SJSA1 (cell line): ENCODE measurements at places on chromosomes 5 and 9. TPM values are rescaled to one million over a fixed set of nuclear protein-coding genes. Genes with fewer than 3 reads are reported as not detected.
A peak's percentile ranks its signal among the peaks of the same experiment; 100 is the strongest.

GRCh38 chr5:117494188-117494587 lies 919.6 kb upstream of the SEMA6A start:
- no peak overlapping the region for H3K27ac ChIP-seq
- no peaks in the 10 kb centered on the region for H3K27me3 ChIP-seq
- no peak for DNase-seq
- no peaks in the 10 kb centered on the region for H3K36me3 ChIP-seq
- H3K4me1 ChIP-seq = no peaks in the 10 kb centered on the region
- no peak overlapping the region for H3K4me3 ChIP-seq

The GMCL2 gene
- total RNA-seq = not detected in 2 replicates

The GCNT1 gene
- 14.6 and 17.8 TPM in 2 replicates for total RNA-seq

- H3K27me3 ChIP-seq = no peaks in the 10 kb centered on the region
- H3K36me3 ChIP-seq = no peaks in the 10 kb centered on the region
- DNase-seq = no peak
- no peak overlapping the region for H3K27ac ChIP-seq
- H3K4me1 ChIP-seq = no peaks in the 10 kb centered on the region
Observed at GRCh38 chr9:17760250-17760649, 181.4 kb downstream of the SH3GL2 start.

The KIAA0825 gene
- total RNA-seq = 1.8 and 1.9 TPM in 2 replicates

GRCh38 chr5:178561746-178562264 lies 28.4 kb downstream of the COL23A1 start:
- no peak overlapping the region for H3K4me3 ChIP-seq
- H3K4me1 ChIP-seq = no peaks in the 10 kb centered on the region
- no peak overlapping the region for H3K27ac ChIP-seq
- H3K27me3 ChIP-seq = no peaks in the 10 kb centered on the region
- no peaks in the 10 kb centered on the region for H3K36me3 ChIP-seq
- DNase-seq = no peak

GRCh38 chr9:19255821-19256220 lies 25.3 kb downstream of the DENND4C start:
- no peak for DNase-seq
- no peaks in the 10 kb centered on the region for H3K4me1 ChIP-seq
- H3K27ac ChIP-seq = no peak overlapping the region
- H3K36me3 ChIP-seq = no peaks in the 10 kb centered on the region
- H3K4me3 ChIP-seq = no peak overlapping the region
- no peaks in the 10 kb centered on the region for H3K27me3 ChIP-seq

DNA sequence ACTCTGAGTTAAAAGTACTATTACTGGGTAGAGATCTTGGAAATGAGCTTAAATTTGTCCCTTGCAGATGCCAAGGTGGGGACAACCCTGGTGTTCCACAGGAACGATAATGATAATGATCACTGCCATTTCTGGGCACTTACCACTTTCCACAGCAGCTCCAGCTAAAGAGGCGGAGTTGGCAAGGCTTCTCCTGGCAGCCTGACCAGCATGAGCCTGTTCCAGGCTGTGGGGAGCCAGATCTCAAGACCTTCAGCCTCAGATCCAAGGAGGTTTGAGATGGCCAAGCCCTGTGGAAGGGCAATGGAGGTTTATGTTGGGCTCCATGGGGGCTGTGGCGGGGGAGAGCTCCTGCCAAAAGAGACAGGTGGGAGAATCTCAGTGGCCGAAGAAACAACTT lies 244.9 kb upstream of the MVB12B start:
- no peaks in the 10 kb centered on the region for H3K27me3 ChIP-seq
- H3K4me1 ChIP-seq = no peaks in the 10 kb centered on the region
- H3K36me3 ChIP-seq = no peaks in the 10 kb centered on the region
- no peak for DNase-seq

DNA sequence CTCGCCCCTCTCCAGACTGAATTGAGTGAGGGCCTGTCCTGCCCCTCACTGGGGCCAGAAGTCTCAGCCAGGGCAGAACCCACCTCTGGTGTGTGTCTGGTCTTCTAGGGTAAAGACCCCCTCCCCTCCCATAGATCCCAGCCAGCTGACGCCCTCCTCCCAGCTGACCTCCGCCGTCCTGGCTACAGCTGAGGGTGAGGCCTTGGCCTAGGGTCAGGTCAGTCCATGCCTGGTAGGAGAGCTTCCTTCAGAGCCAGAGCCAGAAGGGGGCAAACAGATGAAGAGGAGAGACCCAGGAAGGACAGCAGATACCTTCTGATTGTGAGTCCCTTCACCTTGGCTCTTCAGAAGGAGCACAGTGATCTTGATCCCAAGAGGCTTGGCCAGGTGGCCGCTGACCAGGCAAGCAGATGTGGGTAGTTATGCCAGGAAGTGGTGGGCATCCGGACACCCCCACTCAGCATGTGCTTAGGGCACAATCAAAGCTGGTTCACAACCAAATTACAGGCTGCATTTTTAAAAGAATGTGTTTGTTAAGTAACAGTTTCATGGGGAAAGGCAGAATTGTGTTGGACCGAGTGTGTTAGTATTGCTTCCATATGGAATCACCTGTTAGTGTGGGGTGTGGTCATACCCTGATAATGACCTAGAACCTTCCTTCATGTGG lies 29.9 kb downstream of the JADE2 start:
- no peak for DNase-seq
- peak overlapping the region; percentile 16 for H3K27ac ChIP-seq
- peaks cover 25% of the 10 kb centered on the region for H3K36me3 ChIP-seq
- H3K27me3 ChIP-seq = no peaks in the 10 kb centered on the region
- H3K4me3 ChIP-seq = no peak overlapping the region

DNA sequence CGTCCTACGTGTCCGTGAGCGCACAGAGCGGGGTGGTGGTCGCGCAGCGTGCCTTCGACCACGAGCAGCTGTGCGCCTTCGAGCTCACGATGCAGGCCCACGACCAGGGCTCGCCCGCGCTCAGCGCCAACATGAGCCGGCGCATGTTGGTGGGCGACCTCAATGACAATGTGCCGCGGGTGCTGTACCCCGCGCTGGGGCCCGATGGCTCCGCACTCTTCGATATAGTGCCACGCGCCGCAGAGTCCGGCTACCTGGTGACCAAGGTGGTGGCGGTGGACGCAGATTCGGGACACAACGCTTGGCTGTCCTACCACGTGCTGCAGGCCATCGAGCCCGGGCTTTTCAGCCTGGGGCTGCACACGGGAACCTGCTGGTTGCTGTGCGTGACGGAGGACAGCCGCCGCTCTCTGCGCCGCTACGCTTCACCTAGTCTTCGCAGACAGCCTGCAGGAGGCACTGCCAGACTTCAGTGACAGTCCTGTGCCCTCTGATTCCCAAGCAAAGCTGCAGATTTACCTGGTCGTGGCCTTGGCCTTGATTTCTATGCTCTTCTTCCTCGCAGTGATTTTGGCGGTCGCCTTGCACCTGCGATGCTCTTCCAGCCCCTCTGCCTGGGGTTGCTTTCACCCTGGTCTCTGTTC lies 2.4 kb upstream of the PCDHGA12 start:
- DNase-seq = no peak
- H3K27me3 ChIP-seq = no peaks in the 10 kb centered on the region
- H3K36me3 ChIP-seq = no peaks in the 10 kb centered on the region
- no peaks in the 10 kb centered on the region for H3K4me1 ChIP-seq
- no peak overlapping the region for H3K27ac ChIP-seq
- no peak overlapping the region for H3K4me3 ChIP-seq

- H3K4me1 ChIP-seq = no peaks in the 10 kb centered on the region
- H3K27me3 ChIP-seq = peaks cover 5% of the 10 kb centered on the region; the same call in 1 of the 2 replicates
- no peaks in the 10 kb centered on the region for H3K36me3 ChIP-seq
- H3K4me3 ChIP-seq = no peak overlapping the region
Observed at GRCh38 chr9:125998837-125999503, 251.8 kb downstream of the PBX3 start.

DNA sequence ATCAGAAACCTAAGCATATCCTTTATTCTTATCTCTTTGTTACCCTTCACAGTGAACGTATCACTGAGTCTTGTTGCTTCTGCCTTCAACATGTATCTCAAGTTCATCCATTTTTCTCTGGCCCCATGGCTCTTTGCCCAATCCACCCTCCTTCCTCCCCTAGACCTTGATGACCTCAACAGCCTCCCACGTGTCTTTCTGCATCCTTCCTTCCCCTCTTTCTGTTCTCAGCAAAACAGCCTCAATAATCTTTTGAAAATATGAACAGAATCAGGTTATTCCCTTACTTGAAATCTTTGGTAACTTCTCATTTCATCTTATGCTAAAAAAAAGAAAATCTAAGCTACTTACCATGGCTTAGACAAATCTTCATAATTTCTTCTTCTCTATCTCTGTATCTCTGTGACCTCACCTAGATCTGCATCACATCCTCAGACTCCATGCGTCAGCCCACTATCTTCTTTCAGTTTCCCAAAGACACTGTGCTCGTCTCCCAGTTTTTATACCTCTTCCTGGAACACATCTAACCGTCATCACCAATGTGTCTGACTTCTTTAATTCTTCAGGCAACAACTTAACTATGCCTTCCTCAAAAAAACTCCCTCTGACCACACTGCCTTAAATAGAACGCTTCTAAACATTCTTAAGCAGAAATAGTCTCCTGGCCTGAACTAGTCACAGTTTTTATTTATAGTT lies 208.0 kb downstream of the PARP8 start:
- H3K27ac ChIP-seq = no peak overlapping the region
- no peak overlapping the region for H3K4me3 ChIP-seq
- H3K36me3 ChIP-seq = no peaks in the 10 kb centered on the region
- H3K27me3 ChIP-seq = no peaks in the 10 kb centered on the region; the same call in 1 of the 2 replicates
- H3K4me1 ChIP-seq = no peaks in the 10 kb centered on the region

GRCh38 chr9:98020476-98021145 lies 35.9 kb upstream of the NANS start:
- no peak for DNase-seq
- H3K4me1 ChIP-seq = peaks cover 4% of the 10 kb centered on the region
- no peak overlapping the region for H3K27ac ChIP-seq

The MVB12B gene
- 7.8 and 16.1 TPM in 2 replicates for total RNA-seq

DNA sequence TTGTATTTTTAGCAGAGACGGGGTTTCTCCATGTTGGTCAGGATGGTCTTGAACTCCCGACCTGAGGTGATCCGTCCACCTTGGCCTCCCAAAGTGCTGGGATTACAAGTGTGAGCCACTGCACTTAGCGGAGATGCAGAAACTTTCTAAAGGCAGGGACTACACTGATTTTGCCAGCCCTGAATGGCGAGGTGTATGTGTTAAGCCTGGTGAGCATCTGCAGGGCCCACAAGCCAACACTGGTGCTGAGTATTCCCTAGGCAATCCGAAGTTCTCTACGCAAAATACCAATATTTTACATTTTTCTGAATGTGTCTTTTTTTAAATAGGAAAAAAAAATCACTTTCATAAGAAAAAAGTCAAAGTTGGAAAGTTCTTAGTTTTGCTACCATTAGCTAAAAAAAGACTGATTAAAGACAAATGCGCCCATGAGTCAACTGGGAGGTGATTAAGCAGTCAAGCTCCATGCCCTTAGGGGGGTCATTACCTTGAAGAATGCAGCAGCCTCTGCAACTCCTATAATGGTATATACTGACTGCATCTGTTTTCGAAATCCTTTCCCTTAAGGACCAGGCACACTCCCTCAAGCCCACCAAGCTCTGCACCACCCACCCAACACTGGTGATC lies 502.8 kb downstream of the BNC2 start:
- no peaks in the 10 kb centered on the region for H3K27me3 ChIP-seq
- peaks cover 16% of the 10 kb centered on the region for H3K4me1 ChIP-seq
- H3K36me3 ChIP-seq = no peaks in the 10 kb centered on the region
- H3K27ac ChIP-seq = peak overlapping the region; percentile 54

- no peak overlapping the region for H3K4me3 ChIP-seq
- H3K27ac ChIP-seq = no peak overlapping the region
- H3K4me1 ChIP-seq = peaks cover 18% of the 10 kb centered on the region
- H3K27me3 ChIP-seq = no peaks in the 10 kb centered on the region
- H3K36me3 ChIP-seq = no peaks in the 10 kb centered on the region
Observed at GRCh38 chr5:52705720-52706119, 82.0 kb upstream of the ITGA1 start.

GRCh38 chr5:40754381-40755092 lies 1.2 kb downstream of the TTC33 start:
- peaks cover 22% of the 10 kb centered on the region for H3K36me3 ChIP-seq
- H3K4me1 ChIP-seq = peaks cover 12% of the 10 kb centered on the region
- H3K27me3 ChIP-seq = no peaks in the 10 kb centered on the region
- DNase-seq = no peak
- peak overlapping the region; percentile 71 for H3K4me3 ChIP-seq

DNA sequence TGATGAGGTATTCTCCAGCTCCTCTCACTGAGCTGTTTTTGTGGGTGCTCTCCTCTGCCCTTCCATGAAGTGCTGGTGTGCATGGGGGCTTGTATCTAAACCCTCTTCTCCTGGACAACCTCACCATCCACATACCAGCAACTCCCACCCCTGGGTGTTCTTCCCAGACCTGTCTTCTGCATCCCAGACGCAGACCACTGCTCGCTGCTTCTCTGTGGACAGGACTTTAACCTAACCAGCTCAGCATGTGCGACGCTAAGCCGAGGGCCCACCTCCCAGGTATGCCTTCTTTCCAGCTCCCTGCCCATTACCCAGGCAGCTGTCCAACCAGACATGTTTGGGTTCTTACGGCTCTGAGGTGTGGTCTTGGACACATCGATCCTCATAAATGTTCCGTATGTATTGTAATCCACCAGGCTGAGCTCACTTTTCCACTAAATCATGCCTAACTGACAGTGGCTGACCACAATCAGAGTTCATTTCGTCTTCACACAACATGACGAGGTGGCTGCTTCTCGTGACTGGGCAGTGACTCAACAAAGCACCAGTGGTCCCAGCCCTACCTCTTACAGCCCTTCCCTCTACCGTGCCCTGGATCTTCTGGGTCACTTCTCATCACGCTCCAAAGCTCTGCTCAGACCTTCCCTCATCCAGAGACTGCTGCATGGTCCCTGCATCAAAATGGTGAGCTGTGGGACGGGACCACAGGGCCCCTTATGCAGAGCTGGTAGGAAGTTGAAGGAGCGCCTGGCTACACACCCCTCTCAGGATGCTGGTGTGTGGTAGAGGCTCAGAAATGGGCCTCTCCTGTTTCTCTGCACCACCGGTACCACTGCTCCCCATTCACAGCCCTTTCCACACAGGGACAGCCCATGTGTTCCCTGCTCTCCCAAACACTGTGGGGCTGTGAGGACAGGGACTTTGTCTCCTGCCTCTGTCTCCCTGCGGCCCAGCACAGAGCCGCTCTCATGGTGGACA lies 9.6 kb upstream of the PTGES2 start:
- H3K4me3 ChIP-seq = no peak overlapping the region
- no peak for DNase-seq
- no peak overlapping the region for H3K27ac ChIP-seq
- H3K4me1 ChIP-seq = no peaks in the 10 kb centered on the region
- no peaks in the 10 kb centered on the region for H3K36me3 ChIP-seq

The CNOT6 gene
- 20.1 and 32.9 TPM in 2 replicates for total RNA-seq

The LCP2 gene
- total RNA-seq = 0.03 TPM in 1 of 2 replicates, not detected in the other

The GAS1 gene
- 2.3 and 3.7 TPM in 2 replicates for total RNA-seq

DNA sequence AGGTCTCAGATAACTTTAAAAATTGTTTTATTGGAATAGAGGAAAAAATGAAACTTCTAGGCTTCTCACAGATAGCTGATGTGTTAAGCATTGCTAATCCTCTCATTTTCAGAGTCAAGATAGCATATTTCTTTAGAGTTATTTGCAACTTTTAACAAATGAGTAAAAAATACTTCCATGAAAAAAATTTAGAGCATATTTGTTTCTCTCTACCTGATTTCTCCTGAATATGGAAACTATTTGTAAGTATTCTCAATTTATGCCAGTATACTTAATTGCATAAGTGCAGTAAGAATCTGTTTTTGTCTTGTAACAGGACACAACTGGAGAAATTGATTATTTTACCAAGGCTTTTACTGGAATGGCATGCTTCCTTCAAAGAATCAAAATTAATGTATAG lies 3.6 kb upstream of the TRIM32 start:
- no peaks in the 10 kb centered on the region for H3K27me3 ChIP-seq
- no peak overlapping the region for H3K27ac ChIP-seq
- H3K4me3 ChIP-seq = no peak overlapping the region
- peaks cover 19% of the 10 kb centered on the region for H3K4me1 ChIP-seq
- no peaks in the 10 kb centered on the region for H3K36me3 ChIP-seq
- DNase-seq = no peak

The CBY3 gene
- total RNA-seq = not detected in 2 replicates

The PCDHB15 gene
- 0.74 and 1.0 TPM in 2 replicates for total RNA-seq
